ENCODE measurements at places on chromosomes 3 and 15.

- DNase-seq, result no peak
Measured at GRCh38 chr15:61158504-61159407, 70.3 kb downstream of the RORA start.

DNA sequence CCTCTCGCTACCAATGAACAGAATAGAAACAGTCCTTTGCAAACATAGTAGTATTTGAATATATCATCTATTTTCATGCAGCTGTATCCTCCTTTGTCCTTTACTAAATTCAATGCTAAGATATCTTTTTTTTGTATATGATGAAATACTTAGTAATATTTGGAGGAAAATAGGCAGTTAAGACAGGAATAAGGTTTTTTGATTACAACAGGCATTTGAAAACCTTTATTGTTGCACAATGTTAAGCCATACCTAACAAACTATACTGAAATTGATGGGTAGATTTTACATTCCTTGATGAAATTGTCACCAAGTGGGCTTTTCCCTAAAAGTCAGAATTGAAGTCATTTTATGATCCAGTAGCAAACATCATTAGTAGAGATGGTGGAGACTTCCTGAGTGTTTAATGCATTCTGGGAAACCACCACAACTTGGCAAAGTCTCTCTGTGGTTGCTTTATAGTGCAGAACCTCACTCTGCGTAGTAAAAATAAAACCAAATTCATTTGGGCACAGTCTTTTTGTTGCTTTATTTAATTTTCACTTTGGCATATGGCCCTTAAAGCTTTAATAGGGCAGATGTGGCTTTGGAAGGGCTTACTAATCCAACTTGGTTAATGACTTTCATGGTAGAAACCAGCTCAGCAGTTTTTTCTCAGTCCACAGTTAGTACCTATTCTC lies 216.0 kb downstream of the DIPK2A start:
- no peak for DNase-seq

DNA sequence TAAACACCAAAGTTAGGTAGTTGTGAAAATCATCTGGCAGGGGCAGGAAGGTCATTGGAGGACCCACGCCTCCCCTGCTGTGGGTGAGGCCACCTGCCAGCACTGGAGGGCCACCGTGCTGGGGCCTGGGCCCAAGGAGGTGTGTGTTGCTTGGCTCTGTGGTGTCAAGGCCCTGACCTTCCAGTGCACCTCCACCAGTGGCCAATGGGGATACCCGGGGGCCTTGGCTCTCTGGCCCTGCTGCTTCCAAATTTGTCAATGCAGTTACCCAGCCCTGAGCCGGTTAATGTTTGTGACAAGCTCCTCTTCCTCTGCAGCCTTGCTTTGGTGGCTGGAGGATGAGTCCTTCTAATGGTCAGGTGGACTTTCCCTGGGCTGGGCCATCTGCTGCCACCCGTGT lies 150.2 kb downstream of the KLF13 start:
- DNase-seq, result no peak

GRCh38 chr3:22713936-22714335 lies 489.2 kb upstream of the UBE2E2 start:
- peak; percentile 13 for DNase-seq

DNA sequence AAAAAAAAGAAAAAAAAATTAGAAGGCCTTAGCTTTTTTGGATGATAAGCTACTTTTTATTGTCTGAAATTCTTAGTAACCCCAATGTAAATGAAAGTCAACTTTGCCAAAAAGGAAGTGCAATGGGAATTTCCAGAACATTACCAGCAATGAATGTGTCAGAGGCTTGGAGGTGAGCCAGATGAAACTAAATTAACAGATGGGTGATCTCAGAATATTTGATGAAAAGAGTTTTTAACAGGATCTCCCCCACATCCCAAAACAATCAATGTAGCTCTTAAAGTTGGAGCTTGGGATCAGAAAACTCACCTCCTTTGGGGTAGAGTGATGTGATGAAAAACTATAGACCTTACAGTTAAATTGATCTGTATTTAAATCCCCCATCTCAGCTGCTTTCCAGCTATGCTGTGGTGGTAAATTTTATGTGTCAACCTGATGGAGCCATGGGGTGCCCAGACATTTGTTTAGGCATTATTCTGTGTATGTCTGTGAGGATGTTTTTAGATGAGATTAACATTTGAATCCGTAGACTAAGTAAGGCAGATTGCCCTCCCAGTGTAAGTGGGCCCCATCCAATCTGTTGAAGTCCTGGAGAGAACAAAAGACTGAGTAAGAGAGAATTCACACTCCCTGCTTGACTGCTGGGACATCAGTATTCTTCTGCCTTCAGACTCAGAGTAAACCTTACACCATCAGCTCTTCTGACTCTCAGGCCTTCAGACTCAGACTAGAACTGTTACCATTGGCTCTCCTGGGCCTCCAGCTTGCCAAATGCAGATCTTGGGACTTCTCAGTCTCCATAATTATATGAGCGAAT lies 84.3 kb upstream of the TNFSF10 start:
- DNase-seq, result peak; percentile 47

- DNase-seq, result peak; percentile 19
Measured at GRCh38 chr3:13420831-13421765, 976 bp upstream of the NUP210 start.

- no peak for DNase-seq
Measured at GRCh38 chr3:46861605-46862368, 1.5 kb downstream of the MYL3 start.

DNA sequence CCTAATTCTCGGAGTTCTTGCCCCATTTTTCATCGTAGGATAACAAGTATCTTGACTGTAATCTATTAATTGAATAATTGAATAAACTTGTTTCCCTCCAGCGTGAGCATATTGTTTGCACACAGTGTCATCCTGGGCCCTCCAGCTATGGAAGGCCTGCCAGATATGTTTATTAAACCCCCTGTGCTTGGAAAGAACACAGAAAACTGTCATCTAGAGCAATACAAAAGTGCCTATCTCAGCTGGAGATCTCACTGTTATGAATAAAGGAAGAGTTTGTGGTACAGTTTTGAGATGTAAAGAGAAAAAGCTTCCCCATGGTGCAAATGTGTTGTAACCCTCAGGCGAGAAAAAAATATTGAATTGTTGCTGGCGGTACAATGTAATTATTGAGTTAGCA lies 405.9 kb downstream of the SOX2 start:
- DNase-seq, result no peak

DNA sequence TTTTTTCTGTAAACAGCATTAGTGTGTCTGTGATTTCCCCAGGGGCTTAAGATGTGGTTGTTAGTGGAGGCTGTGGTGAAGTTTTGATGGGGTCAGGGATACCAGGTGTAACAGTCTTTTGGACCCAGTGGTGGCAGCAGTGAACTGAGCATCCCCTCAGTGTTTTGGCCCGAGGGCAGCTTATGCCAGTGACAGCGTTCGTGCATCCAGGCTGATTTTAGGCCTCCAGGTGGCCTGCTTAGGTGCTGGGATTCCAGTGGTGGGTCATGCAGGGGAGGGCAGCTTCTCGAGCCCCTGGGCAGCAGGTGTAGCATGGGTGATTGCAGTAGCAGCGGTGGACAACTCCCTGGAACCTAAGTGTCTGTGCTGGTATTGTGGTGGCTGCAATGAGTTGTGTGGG lies 29.2 kb downstream of the STT3B start:
- no peak for DNase-seq

DNA sequence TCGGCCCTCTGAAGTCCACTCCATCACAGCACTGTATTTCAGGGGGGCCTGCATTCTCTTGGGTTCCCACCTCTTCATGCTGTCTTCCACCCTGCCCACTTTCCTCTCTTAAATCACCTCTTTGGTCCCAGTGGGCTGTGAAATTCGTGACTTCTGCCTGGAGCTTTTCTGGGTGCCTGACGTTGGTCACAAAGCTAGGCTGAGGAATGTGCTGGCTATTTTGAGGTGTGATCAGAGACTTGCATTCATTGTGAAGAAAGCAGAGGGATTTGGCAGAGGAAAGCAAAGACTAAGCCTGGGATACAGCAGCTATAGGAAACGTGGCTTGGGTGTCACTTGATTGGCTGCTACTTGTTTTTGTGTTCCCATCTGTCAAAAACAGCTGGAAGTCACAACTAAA lies 202.5 kb downstream of the SATB1 start:
- DNase-seq, result no peak

Measured in lung (tissue), 17 donors.